T-helper 17 cell (primary cell): ENCODE measurements at places on chromosomes 7 and 10. TPM values are rescaled to one million over a fixed set of nuclear protein-coding genes. Genes with fewer than 3 reads are reported as not detected.

- H3K36me3 ChIP-seq, result no peaks in the 10 kb centered on the region
- H3K27ac ChIP-seq, result no peak overlapping the region
- no peak overlapping the region for H3K4me3 ChIP-seq
- no peaks in the 10 kb centered on the region for H3K27me3 ChIP-seq
These were observed 257.2 kb downstream of the TWIST1 start for GRCh38 chr7:18860221-18860620.

DNA sequence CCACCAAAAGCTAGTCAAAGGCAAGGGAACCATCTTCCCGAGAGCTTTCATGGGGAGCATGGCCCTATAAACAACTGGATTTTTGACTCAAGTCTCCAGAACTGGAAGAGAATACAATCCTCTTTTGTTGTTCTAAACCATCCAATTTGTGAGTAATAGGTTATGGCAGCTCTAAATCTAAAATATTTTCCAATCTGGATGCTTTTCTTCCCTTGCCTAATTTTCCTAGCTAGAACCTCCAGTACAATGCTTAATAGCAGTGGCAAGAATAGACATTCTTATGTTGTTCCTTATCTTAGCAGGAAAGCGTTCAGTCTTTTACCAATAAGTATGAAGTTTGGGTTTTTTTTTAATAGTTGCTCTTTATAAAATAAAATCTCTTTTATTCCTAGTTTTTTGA lies 66.7 kb downstream of the AKR1E2 start:
- peaks cover 22% of the 10 kb centered on the region for H3K27me3 ChIP-seq
- no peak overlapping the region for H3K27ac ChIP-seq
- no peaks in the 10 kb centered on the region for H3K4me1 ChIP-seq
- no peaks in the 10 kb centered on the region for H3K36me3 ChIP-seq
- no peak for DNase-seq

DNA sequence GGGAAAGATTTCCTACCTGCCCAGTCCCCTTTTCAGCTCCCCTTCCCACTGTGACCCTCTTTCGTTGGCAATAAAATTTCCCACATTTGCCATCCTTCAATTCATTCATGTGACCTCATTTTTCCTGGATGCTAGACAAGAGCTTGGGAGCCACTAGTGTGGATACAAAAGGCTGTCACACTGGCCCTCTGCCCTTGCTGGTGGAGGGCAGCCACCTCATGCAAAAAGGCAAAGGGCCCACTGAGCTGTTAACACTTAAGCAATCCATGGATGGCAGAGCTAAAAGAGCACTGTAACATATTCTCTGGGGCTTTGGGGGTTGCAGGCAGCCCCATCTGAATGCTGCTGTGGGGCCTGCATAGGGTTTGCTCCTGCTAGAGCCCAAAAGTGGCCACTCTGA lies 315.1 kb downstream of the NEBL start:
- no peaks in the 10 kb centered on the region for H3K27me3 ChIP-seq
- H3K4me3 ChIP-seq, result no peak overlapping the region
- H3K4me1 ChIP-seq, result no peaks in the 10 kb centered on the region
- no peak overlapping the region for H3K27ac ChIP-seq
- H3K36me3 ChIP-seq, result no peaks in the 10 kb centered on the region
- DNase-seq, result no peak

- no peak overlapping the region for H3K4me3 ChIP-seq
- no peaks in the 10 kb centered on the region for H3K4me1 ChIP-seq
- H3K27ac ChIP-seq, result no peak overlapping the region
- H3K36me3 ChIP-seq, result no peaks in the 10 kb centered on the region
- DNase-seq, result no peak
These were observed 98.1 kb downstream of the MBL2 start for GRCh38 chr10:52674474-52674873.

DNA sequence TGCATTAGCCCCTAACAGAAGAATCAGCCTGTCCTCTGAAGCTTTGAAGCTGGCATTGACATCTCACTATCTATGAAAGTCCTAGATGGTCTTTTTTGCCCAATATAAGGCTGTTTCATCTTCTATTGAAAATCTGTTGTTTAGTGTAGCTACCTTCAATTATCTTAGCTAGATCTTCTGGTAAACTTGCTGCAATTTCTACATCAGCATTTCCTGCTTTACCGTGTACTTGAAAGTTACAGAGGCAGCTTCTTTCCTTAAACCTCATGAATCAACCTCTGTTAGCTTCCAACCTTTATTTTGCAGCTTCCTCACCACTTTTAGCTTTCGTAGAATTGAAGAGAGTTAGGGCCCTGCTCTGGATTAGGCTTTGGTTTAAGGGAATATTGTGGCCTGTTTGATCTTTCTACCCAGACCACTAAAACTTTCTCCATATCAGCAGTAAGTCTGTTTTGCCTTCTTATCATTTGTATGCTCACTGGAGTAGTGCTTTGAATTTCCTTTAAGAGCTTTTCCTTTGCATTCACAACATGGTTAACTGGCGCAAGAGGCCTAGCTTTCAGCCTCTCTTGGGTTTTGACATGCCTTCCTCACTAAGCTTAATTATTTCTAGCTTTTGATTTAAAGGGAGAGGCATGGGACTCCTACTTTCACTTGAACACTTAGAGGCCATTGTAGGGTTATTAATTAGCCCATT lies 32.5 kb downstream of the ARID5B start:
- H3K4me1 ChIP-seq, result peaks cover 28% of the 10 kb centered on the region
- H3K4me3 ChIP-seq, result peak overlapping the region; percentile 68
- H3K27me3 ChIP-seq, result no peaks in the 10 kb centered on the region
- peaks cover 6% of the 10 kb centered on the region for H3K36me3 ChIP-seq

DNA sequence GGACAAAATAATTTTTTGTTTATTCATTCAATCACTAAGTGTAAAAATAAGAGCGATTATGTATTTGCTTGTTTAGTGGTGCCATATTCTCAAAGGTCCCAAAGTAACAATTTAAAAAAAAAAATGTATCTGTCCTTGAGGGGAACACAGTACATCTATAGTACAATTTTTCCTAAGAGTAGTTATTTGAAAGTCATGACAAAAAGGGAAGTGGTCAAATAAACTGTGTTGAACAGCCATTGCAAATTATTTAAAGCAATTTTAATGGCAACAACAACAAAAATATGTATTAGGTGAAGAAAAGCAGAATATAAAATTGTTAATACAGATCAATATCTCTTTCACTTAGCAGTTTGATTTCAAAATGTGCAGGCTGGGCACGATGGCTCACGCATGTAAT lies 943.5 kb downstream of the CNTNAP2 start:
- H3K4me1 ChIP-seq, result no peaks in the 10 kb centered on the region
- H3K27ac ChIP-seq, result no peak overlapping the region
- H3K4me3 ChIP-seq, result no peak overlapping the region
- H3K36me3 ChIP-seq, result no peaks in the 10 kb centered on the region
- DNase-seq, result no peak
- H3K27me3 ChIP-seq, result no peaks in the 10 kb centered on the region

GRCh38 chr7:158302274-158303070 lies 285.2 kb downstream of the PTPRN2 start:
- no peak overlapping the region for H3K27ac ChIP-seq
- no peak overlapping the region for H3K4me3 ChIP-seq
- H3K4me1 ChIP-seq, result no peaks in the 10 kb centered on the region
- DNase-seq, result no peak
- H3K27me3 ChIP-seq, result peaks cover 27% of the 10 kb centered on the region

DNA sequence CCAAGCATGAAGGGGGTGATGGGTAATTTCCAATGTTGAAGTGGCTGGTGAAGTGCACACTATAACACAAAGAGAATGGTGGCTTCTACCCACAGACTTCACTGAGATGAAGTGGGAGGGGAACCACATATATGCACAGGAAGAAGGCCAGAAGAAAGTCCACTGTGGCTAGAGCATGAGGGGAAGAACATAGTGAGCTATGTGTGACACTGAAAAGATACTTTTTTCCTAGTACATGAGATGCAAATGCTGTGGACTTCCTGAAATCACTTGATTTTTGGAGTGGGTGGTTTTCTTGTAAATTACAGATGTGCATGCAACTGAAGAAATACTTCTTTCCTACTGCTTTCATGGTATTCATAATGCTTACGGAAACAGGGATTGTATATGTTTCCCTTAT lies 115.6 kb upstream of the PHYHIPL start:
- H3K27ac ChIP-seq, result no peak overlapping the region
- DNase-seq, result no peak
- no peaks in the 10 kb centered on the region for H3K27me3 ChIP-seq
- no peaks in the 10 kb centered on the region for H3K4me1 ChIP-seq
- H3K36me3 ChIP-seq, result no peaks in the 10 kb centered on the region

GRCh38 chr7:142488036-142488633 lies 230.3 kb upstream of the PRSS58 start:
- peaks cover 23% of the 10 kb centered on the region for H3K4me1 ChIP-seq
- H3K27ac ChIP-seq, result no peak overlapping the region
- H3K36me3 ChIP-seq, result peaks cover 4% of the 10 kb centered on the region
- no peaks in the 10 kb centered on the region for H3K27me3 ChIP-seq
- no peak overlapping the region for H3K4me3 ChIP-seq

GRCh38 chr7:1358376-1359050 lies 100.8 kb downstream of the MICALL2 start:
- H3K27ac ChIP-seq, result no peak overlapping the region
- H3K27me3 ChIP-seq, result peaks cover 13% of the 10 kb centered on the region
- DNase-seq, result no peak
- no peaks in the 10 kb centered on the region for H3K36me3 ChIP-seq
- no peak overlapping the region for H3K4me3 ChIP-seq

GRCh38 chr7:74612015-74612829 lies 45.3 kb upstream of the GTF2I start:
- H3K27ac ChIP-seq, result no peak overlapping the region
- peaks cover 2% of the 10 kb centered on the region for H3K36me3 ChIP-seq
- no peak overlapping the region for H3K4me3 ChIP-seq
- peaks cover 6% of the 10 kb centered on the region for H3K4me1 ChIP-seq

DNA sequence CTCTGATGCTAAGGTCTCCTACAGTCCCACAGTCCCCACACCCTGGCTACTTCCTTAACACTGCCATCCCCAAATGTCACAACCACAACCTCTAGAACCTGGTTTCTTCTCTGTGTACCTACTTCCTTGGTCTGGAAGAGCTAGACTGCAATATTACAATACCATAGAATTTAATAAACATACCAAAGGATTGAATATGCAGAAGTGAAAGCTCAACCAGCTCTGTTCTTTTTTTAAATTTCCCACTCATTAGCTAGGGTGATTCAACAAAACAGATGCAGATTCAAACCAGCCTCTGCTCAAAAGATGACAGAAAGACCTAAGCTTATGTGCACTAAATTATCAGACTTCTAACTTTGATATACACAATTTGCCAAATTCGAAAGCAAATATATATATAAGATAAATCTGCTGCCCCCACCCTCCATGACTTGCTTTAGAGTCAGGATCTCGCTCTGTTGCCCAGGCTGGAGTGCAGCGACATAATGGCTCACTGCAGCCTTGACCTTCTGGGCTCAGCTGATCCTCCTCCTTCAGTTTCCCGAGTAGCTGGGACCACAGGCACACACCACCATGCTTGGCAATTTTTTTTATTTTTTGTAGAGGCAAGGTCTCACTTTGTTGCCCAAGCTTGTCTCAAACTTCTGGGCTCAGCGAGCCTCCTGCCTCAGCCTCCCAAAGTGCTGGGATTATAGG lies 212.6 kb downstream of the CHCHD3 start:
- no peak overlapping the region for H3K27ac ChIP-seq
- no peaks in the 10 kb centered on the region for H3K36me3 ChIP-seq
- H3K4me3 ChIP-seq, result no peak overlapping the region
- H3K27me3 ChIP-seq, result no peaks in the 10 kb centered on the region
- peaks cover 5% of the 10 kb centered on the region for H3K4me1 ChIP-seq

DNA sequence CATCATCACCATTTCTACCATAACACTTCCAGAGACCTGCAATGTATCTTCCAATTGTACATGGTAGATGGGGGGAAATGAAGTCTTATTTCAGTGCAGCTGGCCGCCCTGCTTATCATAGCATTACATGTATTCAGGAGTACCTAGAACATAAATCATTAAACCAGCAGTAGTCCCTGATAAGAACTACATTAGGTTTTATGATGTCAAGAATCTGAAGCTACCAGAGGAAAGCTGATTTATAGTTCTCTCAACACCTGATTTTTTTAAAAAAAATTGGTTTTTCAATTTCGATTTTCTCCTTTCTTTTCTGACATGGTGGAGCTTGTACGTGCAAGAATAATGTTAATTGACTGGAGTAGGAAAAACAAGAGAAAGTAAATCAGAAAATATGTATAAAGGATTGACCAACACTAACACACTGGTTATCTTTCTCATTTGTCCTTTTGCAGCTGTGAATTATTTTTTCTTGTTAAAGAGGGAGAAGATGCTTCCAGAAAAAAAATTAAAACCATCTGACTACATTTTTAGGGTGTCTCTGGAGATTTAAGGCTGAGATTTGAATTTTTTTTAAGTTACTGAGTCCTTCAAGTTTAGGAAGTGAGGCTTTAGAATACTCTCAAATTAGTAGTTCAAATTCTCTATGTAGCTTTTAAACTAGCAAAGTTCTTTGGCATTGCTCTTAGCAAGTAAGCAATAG lies 59.1 kb downstream of the CSTF2T start:
- no peaks in the 10 kb centered on the region for H3K4me1 ChIP-seq
- H3K27ac ChIP-seq, result no peak overlapping the region
- H3K27me3 ChIP-seq, result peaks cover 22% of the 10 kb centered on the region
- no peak overlapping the region for H3K4me3 ChIP-seq
- no peak for DNase-seq
- no peaks in the 10 kb centered on the region for H3K36me3 ChIP-seq

DNA sequence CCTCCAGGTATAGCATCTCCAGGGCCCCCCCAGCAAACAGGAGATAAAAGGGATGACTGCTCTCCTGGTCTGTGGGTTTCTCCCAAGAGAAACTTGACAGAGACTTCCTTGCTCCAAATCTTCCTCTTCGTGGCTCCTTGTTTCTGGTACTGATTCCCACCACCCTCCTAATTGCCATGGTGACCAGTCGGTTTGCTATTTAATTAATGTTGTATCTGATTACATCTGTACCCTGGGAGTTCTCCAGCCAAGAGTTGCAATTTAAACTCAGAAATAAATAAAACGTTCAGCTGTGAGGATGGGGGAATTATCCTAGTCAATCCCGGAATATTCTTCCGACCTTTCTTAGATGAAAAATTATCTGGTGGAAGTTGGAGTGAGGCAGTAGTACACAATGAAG lies 264.7 kb downstream of the PAXIP1 start:
- no peaks in the 10 kb centered on the region for H3K4me1 ChIP-seq
- H3K27ac ChIP-seq, result no peak overlapping the region
- peaks cover 10% of the 10 kb centered on the region for H3K27me3 ChIP-seq
- no peaks in the 10 kb centered on the region for H3K36me3 ChIP-seq

- no peak overlapping the region for H3K27ac ChIP-seq
- no peak for DNase-seq
- H3K4me1 ChIP-seq, result no peaks in the 10 kb centered on the region
- H3K27me3 ChIP-seq, result peaks cover 18% of the 10 kb centered on the region
- no peak overlapping the region for H3K4me3 ChIP-seq
These were observed 214.2 kb downstream of the GLI3 start for GRCh38 chr7:42022791-42023190.

- no peak overlapping the region for H3K27ac ChIP-seq
- peaks cover 55% of the 10 kb centered on the region for H3K27me3 ChIP-seq
- peaks cover 2% of the 10 kb centered on the region for H3K36me3 ChIP-seq
- peaks cover 6% of the 10 kb centered on the region for H3K4me1 ChIP-seq
These were observed 66.2 kb downstream of the SDK1 start for GRCh38 chr7:3367261-3367660.

Gene FOXL3
- not detected for total RNA-seq

Gene GPR146
- total RNA-seq, result 22.2 TPM

Gene NANOS1
- total RNA-seq, result 0.34 TPM

Gene SLC29A3
- 3.2 TPM for total RNA-seq

Gene C10orf105
- 0.31 TPM for total RNA-seq

Gene ANK3
- total RNA-seq, result 58.5 TPM

Gene RINT1
- total RNA-seq, result 29.2 TPM
